Memory B cell (primary cell): ENCODE measurements at places on chromosomes 16 and 17.

DNA sequence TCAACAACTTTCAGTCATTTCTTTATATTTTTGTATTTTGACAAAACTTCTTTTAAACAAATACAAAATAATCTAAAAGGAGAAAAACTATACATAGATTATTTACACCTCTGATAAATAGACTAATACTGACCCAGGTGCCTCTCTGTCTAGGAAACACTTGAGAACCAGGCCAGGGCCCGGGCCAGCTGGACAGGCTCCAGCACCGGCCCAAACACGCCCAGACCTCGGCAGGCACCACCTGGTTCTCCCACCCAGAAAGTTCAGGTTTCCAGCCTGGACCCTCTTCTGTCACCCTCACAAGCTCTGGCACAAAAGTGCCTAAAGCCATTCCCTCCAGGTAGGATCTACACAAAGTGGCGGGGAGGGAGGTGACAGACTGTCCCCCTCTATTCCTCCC, 97.0 kb upstream of the DNAH17 start:
- peaks cover 30% of the 10 kb centered on the region for H3K36me3 ChIP-seq
- peaks cover 9% of the 10 kb centered on the region for H3K4me1 ChIP-seq
- no peak overlapping the region for H3K27ac ChIP-seq
- H3K4me3 ChIP-seq = no peak overlapping the region

DNA sequence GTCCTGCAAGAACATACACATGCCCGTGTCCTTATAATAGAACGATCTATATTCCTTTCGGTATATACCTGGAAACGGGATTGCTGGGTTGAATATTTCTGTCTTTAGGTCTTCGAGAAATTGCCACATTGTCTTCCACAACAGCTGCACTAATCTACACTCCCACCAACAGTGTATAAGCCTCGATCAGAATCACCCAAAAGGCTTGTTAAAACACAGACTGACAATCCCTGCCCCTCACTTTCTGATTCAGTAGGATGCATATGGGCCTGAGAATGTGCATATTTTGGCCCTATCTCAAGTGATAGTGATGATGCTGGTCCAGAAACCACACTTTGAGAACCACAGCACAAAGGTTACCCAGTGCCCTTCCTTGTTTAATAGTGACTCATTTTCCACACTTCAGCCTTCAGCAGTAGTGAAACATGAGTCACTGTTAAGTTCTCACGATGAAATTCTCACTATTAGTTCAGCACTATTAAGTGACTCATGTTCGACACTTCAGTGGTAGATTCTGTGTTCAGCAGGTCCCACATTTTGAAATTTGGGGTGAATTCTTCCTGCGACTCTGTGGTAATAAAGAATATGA, 215.6 kb downstream of the GRIN2A start:
- H3K4me3 ChIP-seq = no peak overlapping the region
- H3K27me3 ChIP-seq = peaks cover 5% of the 10 kb centered on the region
- DNase-seq = no peak
- no peak overlapping the region for H3K27ac ChIP-seq
- no peaks in the 10 kb centered on the region for H3K4me1 ChIP-seq
- no peaks in the 10 kb centered on the region for H3K36me3 ChIP-seq

- peaks cover 13% of the 10 kb centered on the region for H3K4me1 ChIP-seq
- peaks cover 3% of the 10 kb centered on the region for H3K36me3 ChIP-seq
- DNase-seq = no peak
- H3K27ac ChIP-seq = no peak overlapping the region
Measured at GRCh38 chr17:42188749-42189650, 3.7 kb upstream of the HCRT start.

- no peaks in the 10 kb centered on the region for H3K36me3 ChIP-seq
- H3K27me3 ChIP-seq = peaks cover 11% of the 10 kb centered on the region
- H3K4me3 ChIP-seq = no peak overlapping the region
- H3K4me1 ChIP-seq = no peaks in the 10 kb centered on the region
- DNase-seq = no peak
- H3K27ac ChIP-seq = no peak overlapping the region
Measured at GRCh38 chr16:82040296-82040695, 5.2 kb downstream of the HSD17B2 start.

- H3K36me3 ChIP-seq = peaks cover 2% of the 10 kb centered on the region
- peaks cover 6% of the 10 kb centered on the region for H3K27me3 ChIP-seq
- DNase-seq = no peak
Measured at GRCh38 chr16:11386791-11387546, 41.7 kb downstream of the RMI2 start.

DNA sequence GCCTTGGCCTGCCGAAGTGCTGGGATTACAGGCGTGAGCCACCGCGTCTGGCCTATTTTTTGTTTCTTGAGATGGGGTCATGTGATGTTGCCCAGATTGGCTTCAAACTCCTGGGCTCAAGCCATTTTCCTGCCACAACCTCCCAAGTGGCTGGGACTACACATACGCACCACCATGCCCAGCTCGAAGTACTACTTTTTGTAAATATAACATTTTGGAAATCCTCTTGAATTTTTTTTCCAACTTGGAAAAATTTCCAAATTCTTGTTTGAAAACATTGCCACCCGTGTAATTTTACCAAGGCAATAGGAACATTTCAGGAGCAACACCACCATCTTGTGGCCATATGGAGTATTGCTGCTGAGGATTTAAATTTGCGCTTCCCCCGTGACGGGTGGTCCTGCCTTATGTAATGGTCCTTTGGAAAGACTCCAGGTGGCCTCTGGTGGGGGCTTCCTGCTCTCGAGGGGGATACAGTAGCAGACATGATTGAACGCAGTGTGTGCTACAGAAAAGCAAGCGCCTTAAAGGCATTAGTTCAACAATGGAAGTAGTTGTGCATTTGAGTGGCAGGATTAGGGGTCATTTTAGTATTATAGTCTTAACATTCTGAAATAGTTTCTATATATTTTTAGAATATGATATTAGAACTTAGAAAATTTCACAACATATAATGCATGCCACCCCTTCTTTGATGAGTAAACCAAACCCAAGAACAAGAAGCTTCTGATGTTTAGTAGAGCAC, 8.0 kb downstream of the FLYWCH1 start:
- H3K27me3 ChIP-seq = no peaks in the 10 kb centered on the region
- DNase-seq = peak; percentile 57
- no peak overlapping the region for H3K4me3 ChIP-seq
- H3K27ac ChIP-seq = peak overlapping the region; percentile 38

- peak overlapping the region; percentile 60 for H3K4me3 ChIP-seq
- DNase-seq = no peak
- H3K27me3 ChIP-seq = no peaks in the 10 kb centered on the region
- peaks cover 27% of the 10 kb centered on the region for H3K4me1 ChIP-seq
- H3K27ac ChIP-seq = no peak overlapping the region
- no peaks in the 10 kb centered on the region for H3K36me3 ChIP-seq
Measured at GRCh38 chr17:1110862-1111598, 68.8 kb downstream of the ABR start.

GRCh38 chr17:60077226-60077625, 1.5 kb downstream of the HEATR6 start:
- H3K4me3 ChIP-seq = peak overlapping the region; percentile 97
- H3K4me1 ChIP-seq = peaks cover 28% of the 10 kb centered on the region
- peaks cover 14% of the 10 kb centered on the region for H3K36me3 ChIP-seq
- H3K27ac ChIP-seq = peak overlapping the region; percentile 96
- no peak for DNase-seq
- no peaks in the 10 kb centered on the region for H3K27me3 ChIP-seq

DNA sequence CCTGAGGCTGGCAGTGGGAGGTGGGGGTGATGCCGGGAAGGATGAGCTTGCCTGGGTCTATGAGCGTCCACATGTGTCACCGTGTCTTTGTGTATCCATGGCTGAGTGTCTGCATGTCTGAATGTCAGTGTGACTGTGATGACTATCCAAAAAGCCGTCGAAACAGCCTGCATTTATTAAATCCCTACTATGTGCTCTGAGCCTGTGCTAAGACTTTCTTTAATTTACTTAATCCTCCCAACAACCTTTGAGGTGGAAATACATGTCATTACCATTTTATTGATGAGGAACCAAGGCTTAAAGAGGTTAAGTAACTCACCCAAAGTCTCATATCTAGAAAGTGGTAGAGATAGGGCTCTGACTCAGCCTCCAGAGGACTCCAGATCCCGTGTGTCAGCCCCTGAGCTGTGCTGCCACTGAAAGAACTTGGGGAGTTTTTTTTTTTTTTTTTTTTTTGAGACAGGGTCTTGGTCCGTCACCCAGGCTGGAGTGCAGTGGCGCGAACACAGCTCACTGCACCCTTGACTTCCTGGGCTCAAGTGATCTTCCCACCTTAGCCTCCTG, 20.0 kb downstream of the ARHGAP23 start:
- H3K4me1 ChIP-seq = peaks cover 5% of the 10 kb centered on the region
- H3K27ac ChIP-seq = no peak overlapping the region
- no peak overlapping the region for H3K4me3 ChIP-seq

GRCh38 chr16:78317564-78318240, 218.2 kb downstream of the WWOX start:
- H3K36me3 ChIP-seq = peaks cover 1% of the 10 kb centered on the region
- no peaks in the 10 kb centered on the region for H3K4me1 ChIP-seq
- no peak overlapping the region for H3K4me3 ChIP-seq
- H3K27me3 ChIP-seq = no peaks in the 10 kb centered on the region

- DNase-seq = no peak
- no peak overlapping the region for H3K4me3 ChIP-seq
- peaks cover 10% of the 10 kb centered on the region for H3K27me3 ChIP-seq
- H3K4me1 ChIP-seq = no peaks in the 10 kb centered on the region
Measured at GRCh38 chr17:20046629-20047028, 37.5 kb downstream of the SPECC1 start.

DNA sequence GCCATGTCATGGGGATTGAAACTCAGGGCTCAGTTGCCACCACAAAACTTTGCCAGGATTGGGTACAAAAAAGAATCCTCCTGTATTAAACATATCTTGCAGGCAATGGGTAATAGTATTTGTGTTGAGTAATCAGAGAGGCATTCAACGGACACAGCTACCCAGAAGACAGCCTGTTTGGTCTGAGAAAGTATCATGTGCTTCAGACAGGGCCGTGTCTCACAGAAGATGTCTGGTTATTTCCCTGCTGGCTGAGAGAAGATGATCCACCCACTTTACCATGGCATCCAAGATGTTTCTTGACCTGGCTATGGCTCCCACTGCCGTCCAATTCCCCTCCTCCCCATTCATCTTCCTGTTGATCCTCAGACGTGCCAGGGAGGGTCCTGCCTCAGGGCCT, 304.3 kb upstream of the XYLT1 start:
- H3K27ac ChIP-seq = no peak overlapping the region
- no peaks in the 10 kb centered on the region for H3K4me1 ChIP-seq
- H3K36me3 ChIP-seq = no peaks in the 10 kb centered on the region
- H3K27me3 ChIP-seq = peaks cover 11% of the 10 kb centered on the region
- no peak for DNase-seq

- no peak overlapping the region for H3K27ac ChIP-seq
- H3K4me3 ChIP-seq = no peak overlapping the region
- H3K36me3 ChIP-seq = no peaks in the 10 kb centered on the region
- H3K27me3 ChIP-seq = peaks cover 1% of the 10 kb centered on the region
- no peaks in the 10 kb centered on the region for H3K4me1 ChIP-seq
Measured at GRCh38 chr16:79707876-79708275, 107.3 kb upstream of the MAF start.

DNA sequence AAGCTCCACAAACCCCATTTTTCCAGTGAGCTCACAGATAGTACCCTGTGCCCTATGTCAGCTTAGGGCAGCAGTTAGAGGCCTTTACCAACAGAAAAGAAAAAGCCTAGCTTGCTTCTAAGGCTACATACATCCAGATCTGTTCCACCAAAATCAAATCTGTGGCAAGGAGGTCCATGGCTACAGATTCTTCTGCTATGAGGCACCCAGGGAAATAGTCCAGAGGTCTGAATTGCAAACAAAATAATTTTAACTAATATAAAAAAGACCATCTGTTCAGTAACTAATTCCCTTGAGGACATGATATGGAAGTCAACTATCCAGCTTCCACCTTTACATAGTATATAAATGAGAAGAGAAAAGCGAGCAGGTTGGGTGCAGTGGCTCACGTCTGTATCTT, 129.3 kb downstream of the PARN start:
- H3K27ac ChIP-seq = no peak overlapping the region
- peaks cover 10% of the 10 kb centered on the region for H3K36me3 ChIP-seq
- H3K4me1 ChIP-seq = peaks cover 14% of the 10 kb centered on the region
- no peak overlapping the region for H3K4me3 ChIP-seq
